Stimulated activated memory B cell treated with anti-CD40 and anti-IgM and Interleukin-4, amounts not matched to agents 10 μg/mL and 1 μg/mL and 100 μg/mL, for 72 hours (primary cell): ENCODE measurements at places on chromosomes 16 and 17.

- peak; percentile 98 for ATAC-seq
Observed at GRCh38 chr16:89031715-89032659, 55.0 kb upstream of the CBFA2T3 start.

- ATAC-seq, result no peak
Observed at GRCh38 chr16:11047939-11048800, 103.8 kb downstream of the CLEC16A start.

DNA sequence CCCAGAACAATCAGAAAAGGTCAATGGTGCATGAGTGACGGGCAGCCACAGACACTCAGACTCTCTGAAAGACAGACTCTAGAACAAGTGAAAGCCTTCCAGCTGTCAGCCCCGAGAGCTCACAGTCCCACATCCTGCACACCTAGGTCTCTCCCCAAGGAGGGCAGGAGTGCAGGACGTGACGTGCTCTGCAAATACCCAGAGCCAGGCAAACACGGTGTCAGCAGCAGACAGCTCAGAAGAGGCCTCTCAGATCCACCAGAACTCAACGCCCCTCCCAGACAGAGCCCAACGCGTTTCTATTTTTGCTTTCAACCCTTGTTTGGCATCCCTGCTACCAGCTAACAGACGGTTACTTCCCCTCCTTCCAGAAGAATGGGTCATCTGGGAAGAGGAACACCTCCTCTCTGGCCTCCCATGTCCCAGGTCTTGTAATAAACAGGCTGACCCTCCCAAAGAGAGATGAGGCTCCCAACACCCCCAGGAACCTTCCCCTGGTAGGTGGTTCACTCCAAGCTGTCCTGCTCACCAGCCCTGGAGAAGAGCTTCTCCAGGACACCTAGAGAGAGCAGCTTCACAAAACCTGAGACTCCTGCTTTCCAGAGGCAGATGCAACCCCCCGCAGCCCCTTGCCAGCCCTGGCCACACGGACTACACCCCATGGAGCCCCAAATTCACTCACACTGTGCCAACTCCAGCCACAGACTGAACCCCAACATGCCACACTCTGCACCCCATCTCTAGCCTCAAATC, 7.6 kb downstream of the PITPNM3 start:
- peak; percentile 41 for ATAC-seq

DNA sequence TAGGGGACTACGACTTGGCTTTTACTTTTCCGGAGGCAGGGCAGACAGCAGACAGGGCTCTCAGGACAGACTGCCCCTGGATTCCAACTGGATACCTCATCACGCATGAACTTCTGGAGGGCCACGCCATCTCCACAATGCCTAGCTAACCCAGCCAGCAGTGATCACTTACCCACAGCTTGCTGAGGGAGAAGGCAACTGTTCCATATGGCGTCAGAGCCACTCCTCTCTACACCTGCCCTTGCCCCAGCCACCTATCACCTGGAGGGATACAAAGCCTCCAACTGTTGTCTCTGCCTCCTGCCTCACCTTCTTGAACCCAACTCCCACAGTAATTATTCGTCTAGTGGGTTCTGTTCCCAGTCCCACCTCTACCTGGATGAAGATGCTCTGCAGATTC, 8.8 kb downstream of the MYO19 start:
- ATAC-seq, result no peak

DNA sequence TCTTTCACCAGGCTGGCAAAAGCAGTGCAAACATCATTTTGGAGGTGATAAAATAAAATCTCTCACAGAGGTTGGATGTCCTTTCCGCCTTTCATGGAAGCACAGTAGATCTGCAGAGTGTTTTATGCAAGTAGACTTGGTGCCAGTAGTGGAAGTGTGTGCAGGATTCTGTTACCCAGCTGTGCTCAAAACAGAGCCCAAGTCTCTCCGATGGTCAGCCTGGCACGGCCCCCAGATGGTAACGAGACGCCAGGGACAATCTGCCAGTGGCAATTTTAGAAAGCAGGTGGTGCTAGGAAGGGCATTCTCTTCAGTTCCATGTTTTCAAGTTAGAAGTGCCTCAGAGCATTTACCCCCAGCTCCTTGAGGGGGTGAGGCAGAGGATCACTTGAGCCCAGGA, 1.5 kb upstream of the MTHFSD start:
- ATAC-seq, result no peak

- no peak for ATAC-seq
Observed at GRCh38 chr16:46613352-46613751, 7.8 kb downstream of the SHCBP1 start.

DNA sequence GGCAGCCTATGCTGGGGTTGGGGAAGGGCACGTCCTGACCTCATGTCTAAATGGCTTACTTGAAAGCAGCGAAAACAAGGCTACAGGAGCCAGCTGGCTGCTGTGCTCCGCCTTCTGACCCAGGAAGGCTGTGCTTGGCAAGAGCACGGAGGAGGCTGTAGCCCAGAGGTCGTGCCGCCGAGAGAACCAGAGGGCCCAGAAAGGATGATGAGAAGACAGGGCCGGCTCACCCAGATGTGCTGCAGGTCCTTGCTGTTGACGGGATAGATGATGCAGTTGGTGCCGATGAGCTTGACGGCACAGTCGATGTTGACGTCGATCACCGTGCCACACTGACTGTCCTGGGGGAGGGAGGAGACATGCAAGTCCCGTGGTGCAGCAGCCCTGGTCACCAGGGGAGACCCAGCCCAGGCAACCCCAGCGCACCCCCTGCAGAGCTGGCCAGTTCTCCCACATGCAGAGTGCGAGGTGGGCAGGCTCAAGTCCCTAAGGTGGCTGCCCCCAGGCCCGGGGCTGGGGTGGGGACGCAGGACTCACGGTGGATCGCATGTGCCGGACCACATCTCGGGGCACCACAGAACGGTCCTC, 20.7 kb downstream of the SPHK1 start:
- no peak for ATAC-seq

DNA sequence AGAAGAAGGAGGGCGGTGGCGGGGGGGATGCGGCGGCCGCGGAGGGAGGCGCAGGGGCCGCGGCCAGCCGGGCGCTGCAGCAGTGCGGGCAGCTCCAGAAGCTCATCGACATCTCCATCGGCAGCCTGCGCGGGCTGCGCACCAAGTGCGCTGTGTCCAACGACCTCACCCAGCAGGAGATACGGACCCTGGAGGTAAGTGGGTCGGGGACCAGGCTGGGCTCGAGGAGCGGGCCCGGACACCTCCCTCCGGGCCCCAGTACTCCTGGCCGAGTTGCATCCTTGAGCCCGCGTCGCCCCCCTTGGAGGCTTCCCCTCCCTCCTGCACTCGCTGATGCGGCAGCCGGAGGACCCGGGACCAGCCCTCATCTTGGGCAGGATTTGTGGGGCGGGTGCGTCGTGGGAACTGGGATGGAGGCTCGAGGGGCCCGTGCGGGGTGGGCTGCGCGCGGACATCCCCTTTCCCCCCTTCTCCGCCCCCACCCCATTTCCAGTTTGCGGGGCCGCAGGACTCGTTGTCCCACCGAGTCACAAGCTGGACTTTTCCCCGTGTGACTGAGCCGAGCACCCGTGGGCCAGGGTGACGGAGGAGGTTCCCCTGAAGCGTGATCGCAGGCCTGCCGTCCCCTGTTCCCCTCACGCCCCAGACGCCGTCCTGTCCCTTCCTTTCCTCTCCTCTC, 572 bp downstream of the KSR1 start:
- ATAC-seq, result peak; percentile 25

- no peak for ATAC-seq
Observed at GRCh38 chr17:21249920-21250703, 3.1 kb downstream of the NATD1 start.

- no peak for ATAC-seq
Observed at GRCh38 chr17:38605411-38605840, 326 bp downstream of the SRCIN1 start.

DNA sequence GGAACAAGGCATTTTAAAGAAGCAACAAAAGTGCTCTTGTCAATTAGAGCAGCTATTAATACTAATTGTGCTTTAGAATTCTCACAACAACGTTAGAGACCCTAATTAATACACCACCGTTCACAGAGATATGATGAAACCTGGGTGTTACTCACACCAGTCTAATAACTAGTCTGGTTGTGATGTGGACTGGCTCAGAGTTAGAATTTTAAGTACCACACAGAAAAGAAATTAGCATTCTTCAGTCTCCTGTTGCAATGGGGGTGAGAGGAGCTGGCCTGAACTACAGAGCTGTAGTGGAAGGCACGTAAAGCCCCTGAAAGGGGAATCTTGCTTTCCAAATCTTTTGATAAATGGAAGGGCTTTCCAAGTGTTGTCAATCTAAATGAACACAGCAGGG, 240.8 kb upstream of the TOX3 start:
- ATAC-seq, result no peak

DNA sequence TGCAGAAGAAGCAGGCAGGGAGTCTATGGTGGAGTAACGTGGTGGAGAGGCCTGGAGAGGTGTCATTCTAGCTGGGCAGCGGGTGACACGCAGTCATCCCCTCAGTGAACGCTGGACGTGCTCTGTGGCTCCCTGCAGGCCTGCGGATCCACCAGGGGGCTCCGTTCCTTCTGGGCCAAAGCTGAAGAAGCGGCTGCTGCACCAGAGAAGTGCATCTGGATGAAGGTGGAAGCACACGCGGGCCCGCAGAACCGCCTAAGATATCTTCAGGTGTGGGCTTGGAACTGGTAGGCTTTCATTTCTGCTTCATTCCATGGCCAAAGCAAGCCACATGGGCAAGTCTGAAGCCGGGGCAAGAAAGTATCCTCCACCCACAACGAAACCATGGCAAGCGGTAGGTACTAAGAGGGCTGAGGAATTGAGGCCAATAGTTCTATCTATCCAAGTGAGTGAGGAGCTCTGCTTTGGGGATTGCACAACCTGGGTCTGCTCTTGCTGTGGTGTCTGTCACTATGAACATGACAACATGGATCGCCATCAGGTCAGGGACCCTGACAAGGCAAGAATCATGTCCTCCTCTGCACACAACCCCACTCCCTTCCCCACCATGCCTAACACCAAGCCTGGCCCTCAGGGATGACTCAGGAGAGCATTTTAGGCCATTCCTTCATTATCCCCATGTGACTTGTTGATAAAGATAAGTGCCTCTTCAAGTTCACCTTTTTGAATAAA, 78.9 kb upstream of the FBXO47 start:
- no peak for ATAC-seq

DNA sequence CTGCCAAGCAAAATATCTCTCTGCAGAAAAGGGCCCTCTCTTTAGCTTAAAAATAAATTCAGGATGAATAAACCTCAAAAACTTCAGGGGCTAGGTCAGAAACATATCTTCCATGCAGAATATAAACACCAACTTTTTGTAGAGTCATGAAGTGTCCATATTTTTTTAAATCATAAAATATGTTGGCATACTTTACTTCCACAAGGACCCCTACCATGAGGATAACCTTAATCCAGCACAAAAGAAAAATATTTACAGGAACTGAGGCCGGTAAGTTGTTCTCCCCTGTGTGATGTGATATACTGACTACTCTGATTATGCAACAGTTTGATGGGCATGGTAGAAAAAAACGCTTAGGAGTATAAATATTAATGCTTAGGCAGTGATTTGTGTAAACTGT, 264.8 kb upstream of the CDH11 start:
- no peak for ATAC-seq

DNA sequence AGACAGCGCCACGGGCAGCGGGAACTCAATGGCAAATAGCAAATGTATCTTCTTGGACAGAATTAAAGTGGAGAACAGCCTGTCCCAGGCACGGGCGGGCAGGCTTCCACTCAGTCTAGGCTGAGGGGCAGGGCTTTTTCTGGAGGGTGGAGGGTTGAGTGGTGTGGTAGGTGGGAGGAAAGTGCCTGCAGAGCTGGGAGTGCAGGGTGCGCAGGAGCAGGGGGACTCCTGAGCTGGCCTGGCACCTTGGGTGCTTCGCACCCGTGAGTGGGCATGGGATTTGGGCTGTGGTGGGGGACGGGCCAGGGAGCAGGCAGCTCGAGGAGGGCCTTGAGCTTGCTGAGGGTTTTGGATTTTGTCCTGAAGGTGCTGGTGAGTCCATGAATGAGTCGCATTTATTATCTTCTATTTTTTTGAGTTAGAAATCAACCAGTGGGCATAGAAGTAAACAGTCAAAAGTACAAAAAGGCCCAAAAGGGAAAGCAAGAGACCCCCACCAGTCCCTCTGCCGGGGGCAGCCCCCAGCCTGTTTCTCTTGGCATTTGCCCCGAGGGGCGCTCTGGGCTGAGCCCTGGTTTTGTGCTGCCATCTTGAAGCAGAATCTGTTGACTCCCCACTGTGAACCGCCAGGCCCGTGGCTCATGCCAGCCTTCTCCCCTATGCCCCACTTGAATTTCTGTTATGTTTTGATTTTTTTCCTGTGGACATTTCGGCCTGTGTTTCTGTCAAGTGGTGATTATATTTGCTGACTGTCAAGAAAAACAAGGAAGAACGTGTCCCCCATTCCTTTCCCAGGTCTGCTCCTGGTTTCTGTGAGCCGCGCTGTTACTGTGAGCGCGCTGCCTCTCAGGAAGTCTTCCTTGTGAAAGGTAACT, 8.2 kb downstream of the ADORA2B start:
- ATAC-seq, result no peak

DNA sequence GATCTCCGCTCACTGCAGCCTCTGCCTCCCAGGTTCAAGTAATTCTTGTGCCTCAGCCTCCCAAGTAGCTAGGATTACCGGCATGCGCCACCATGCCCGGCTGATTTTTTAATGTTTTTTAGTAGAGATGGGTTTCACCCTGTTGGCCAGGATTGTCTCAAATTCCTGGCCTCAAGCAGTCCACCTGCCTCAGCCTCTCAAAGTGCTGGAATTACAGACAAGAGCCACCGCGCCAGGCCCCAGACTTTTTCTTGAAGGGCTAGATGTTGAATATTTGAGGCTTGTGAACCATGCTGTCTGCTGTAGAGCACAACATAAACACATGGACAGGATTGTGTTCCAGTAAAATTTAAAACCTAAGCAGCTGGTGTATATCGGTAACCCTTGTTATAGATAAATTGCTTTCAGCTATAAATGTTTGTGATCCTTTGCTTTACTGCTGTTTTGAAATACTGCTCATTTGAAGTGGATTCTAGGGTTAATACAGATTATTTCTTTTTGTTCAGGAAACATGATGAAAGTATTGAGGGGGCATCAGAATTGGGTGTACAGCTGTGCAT, 12.4 kb downstream of the WSB1 start:
- ATAC-seq, result no peak

DNA sequence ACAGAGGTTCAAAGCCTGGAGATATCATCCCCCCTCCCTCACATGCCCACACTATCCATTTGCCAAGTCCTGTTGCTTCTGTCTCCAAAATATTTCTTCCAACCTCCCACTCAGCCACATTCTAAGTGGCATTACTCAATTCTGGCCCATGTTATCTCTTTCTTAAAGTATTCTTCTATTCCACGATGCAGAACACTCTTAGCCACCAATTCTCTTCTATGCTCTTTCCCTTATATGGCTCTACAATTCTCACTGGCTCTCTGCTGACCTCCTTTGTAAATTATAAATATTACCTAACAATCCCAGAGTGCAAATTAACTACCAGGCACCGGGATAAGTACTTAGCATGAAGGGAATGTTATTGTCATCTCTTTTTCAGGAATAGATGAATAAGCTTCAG, 82.4 kb downstream of the KCNJ2 start:
- ATAC-seq, result no peak

GRCh38 chr16:65523283-65523944, 401.6 kb upstream of the CDH11 start:
- no peak for ATAC-seq

GRCh38 chr17:34565713-34566112, 13.7 kb upstream of the TMEM132E start:
- ATAC-seq, result no peak
